ENCODE measurements at places on chromosomes 5 and 9. TPM values are rescaled to one million over a fixed set of nuclear protein-coding genes. Genes with fewer than 3 reads are reported as not detected.

DNA sequence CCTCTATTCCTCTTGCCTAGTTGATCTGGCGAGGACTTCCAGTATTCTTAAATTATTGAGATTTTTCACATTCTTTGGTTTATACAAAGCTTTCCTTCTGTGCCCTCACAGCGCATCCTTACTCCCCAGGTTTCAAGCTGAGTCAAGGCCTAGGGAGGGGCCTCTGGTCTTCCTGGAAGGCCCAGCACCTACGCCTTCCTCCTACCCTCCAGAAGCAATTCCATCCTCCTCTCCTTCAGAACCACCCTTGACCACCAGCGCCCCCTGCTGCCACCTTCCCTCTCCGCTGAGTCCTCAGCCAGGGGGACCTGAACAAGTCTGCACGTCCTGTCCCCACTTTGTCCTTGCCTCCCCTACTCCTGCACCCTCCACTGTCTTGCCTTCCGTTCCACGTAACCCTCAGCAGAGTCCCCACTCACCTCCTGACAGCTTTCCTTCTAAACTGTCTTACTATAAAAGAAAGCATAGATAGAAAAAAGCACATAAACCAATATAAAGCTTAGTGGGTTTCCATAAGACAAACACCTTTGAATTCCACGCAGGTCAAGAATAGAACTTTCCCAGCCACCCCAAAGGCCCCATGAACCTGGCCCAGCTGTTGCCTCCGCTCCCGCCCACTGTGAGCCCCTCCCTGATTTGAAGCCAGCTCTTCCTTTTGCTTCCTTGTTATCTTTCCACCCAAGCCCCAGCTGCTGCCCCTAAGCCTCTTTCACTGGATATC, 63.0 kb upstream of the CTSL start:
- peak; percentile 85 for DNase-seq

- no peak for DNase-seq
These were observed 15.1 kb downstream of the FGF1 start for GRCh38 chr5:142670804-142671203.

GRCh38 chr5:122471031-122471751, 159.2 kb downstream of the SNCAIP start:
- DNase-seq, result no peak

DNA sequence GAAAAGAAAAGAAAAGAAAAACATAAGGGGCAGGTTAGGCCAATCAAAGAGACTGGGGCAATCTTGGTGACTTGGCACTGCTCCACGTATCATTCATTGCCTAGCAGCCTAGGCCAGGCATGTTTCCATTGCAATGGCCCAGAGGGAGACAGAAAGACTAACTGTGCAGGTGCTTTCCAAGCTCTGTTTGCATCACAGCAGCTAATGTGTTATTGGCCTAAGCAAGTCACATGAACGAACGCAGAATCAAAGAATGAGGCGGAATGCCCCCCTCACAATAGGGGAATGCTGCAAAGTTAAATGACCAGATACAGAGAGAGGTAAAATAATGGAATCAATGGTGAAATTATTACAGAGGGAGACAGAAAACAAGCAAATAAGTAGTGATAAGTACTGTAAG, 11.1 kb upstream of the VPS13A start:
- no peak for DNase-seq

- no peak for DNase-seq
These were observed 1.8 kb upstream of the RNF44 start for GRCh38 chr5:176538989-176539384.

GRCh38 chr5:139155333-139155732, 42.8 kb downstream of the SIL1 start:
- no peak for DNase-seq

The TLX3 gene
- not detected for total RNA-seq

The PCDHB9 gene
- total RNA-seq, result 3.9 TPM

The IL4 gene
- not detected for total RNA-seq

The PTGER4 gene
- 14.3 TPM for total RNA-seq

The TMEM203 gene
- total RNA-seq, result 29.7 TPM

The STPG3 gene
- not detected for total RNA-seq
